Endothelial cell of coronary artery (primary cell): ENCODE measurements at places on chromosomes 12 and 14. TPM values are rescaled to one million over a fixed set of nuclear protein-coding genes. Genes with fewer than 3 reads are reported as not detected.

The TSPAN11 gene
- total RNA-seq, result 0.09 and 1.5 TPM in 2 replicates

The MYL6B gene
- 83.9 and 94.6 TPM in 2 replicates for total RNA-seq

The AMN gene
- total RNA-seq, result 0.09 and 0.19 TPM in 2 replicates

The HOTAIR gene
- not detected in 2 replicates for total RNA-seq

The DPPA3 gene
- total RNA-seq, result not detected in 2 replicates

The TMEM52B gene
- not detected in 2 replicates for total RNA-seq

The TGM1 gene
- 0.36 and 0.75 TPM in 2 replicates for total RNA-seq

The SERPINA12 gene
- not detected in 2 replicates for total RNA-seq

The ERP27 gene
- 0.09 and 0.27 TPM in 2 replicates for total RNA-seq

The EML5 gene
- total RNA-seq, result under 0.01 TPM in 1 of 2 replicates, not detected in the other

The GARIN6 gene
- not detected in 2 replicates for total RNA-seq

The OVCH1 gene
- 0.85 TPM in 1 of 2 replicates, not detected in the other for total RNA-seq
